HuH-7 (cell line): ENCODE measurements at places on chromosomes 6 and 20.

DNA sequence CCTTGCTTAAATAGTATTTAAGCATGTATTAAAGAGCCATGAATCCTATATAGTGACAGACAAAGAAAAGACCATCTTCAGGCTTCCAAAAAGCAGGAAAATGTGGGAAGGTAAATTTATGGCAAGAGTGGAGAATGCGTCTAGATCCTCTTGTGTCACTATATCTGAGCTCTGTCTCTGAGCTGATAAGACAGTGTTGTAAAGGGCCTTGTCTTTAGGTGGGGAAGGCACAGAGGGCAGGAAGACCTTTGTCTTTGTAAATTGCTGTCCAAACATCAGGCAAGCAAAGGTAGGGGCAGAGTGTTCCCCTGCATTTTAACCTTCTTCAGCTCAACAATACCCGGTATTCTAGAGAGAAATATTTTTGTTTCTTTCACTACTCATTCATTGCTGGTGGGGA, 33.9 kb upstream of the MBOAT1 start:
- DNase-seq: no peak

DNA sequence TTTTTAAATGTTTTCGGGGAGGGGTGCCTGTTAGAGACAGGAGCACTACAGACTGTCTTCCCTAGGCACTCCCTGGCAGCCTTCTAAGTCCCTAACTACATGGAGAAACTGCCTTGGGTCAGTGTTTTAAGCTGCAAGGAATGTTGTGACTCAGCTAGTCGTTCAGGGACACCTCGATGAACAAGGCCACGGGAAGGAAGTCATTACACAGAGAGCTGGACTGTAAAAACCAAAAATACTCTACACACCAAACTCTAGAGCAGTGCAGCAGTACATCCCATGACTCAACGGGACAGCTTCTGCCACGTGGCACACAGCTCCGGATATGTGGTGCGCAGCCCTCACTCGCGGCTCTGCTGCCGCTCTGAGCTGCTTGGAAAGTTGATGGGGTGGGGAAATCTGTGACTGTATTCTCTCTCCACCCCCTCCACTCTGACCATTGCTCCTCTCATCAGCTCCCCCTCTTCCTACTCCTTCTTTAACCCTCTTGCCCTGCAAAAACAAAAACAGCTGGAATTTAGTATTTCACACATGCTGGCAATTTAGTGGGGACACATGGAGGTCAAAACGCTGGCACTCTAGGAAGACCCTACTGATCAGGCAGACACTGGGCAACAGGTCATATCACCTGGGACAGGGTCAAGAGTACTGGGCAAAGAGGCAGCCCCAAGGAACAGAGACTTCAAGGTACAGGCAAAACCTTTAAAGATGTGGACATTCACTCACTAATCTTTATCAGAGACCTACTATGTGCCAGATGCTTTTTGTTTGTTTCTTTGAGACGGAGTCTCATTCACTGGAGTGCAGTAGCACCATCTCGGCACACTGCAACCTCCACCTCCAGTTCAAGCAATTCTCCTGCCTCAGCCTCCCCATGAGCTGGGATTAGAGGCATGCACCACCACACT, 10.9 kb upstream of the LPIN3 start:
- DNase-seq: no peak

DNA sequence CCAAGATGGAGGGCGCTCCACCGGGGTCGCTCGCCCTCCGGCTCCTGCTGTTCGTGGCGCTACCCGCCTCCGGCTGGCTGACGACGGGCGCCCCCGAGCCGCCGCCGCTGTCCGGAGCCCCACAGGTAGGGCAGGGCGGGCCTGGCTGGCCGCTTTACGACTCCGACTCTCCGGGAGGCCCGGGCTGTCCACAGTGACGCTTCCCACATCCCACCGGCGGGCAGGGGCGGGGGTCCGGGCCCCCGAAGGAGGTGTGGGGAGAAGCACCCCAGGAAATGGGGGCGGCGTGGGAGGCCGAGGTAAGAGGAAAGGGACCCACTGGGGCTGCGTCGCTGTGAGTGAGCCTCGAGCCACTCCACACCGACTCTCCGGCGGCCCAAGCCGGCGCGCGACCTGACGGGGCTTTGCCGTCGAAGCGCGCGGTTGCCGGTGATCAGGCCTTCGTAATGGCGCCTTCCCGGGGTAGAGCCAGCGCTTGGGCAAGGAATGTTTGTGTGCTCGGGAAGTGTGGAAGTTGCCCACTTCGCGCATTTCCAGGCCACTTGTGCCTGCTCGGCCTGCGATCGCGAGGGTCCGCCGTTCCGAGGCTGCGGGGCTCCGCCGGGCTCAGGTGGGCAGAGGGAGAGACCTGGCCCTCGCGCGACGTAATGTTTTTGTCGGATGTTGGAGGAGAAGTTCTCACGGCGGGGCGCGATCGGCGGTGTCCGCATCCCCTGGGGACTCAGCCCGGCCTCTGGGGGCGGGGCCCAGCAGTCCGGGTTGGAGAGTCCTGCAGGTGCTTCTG, 427 bp downstream of the GINM1 start:
- DNase-seq: peak; percentile 59

- no peak for DNase-seq
Measured at GRCh38 chr6:41840326-41840725, 52.8 kb downstream of the TOMM6 start.

DNA sequence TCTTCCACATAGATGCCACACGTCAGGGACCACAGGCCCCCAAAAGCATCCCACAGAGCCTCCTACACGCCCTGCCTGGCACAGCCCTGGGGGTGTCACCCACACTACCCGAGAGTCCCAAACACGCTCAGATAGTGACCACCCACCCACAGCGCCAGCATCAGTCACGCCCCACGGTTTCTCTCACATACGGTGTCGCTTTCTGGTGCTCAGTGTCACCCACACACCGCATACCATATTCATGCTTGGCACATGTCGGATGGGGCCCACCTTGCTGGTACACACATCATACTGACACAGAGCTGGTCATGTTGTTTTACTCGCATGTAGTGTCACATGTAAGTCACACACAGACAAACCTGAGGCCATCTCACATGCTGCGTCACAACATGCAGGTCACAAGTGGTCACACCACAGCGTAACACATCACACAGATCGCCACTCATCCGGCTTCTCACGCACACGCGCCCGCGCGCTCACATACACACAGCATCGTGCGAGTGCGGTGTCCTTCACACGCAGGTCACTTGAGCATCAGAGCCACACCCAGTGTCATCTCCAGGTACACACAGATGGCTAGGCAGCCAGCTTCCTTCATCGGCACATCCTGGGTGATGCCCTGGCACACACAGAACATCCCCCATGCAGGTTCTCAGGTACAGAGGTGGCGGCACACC, 3.4 kb downstream of the TEAD3 start:
- no peak for DNase-seq

GRCh38 chr6:115203381-115203780, 857.3 kb downstream of the FRK start:
- no peak for DNase-seq

- no peak for DNase-seq
Measured at GRCh38 chr6:56033401-56033800, 158.0 kb upstream of the BMP5 start.

DNA sequence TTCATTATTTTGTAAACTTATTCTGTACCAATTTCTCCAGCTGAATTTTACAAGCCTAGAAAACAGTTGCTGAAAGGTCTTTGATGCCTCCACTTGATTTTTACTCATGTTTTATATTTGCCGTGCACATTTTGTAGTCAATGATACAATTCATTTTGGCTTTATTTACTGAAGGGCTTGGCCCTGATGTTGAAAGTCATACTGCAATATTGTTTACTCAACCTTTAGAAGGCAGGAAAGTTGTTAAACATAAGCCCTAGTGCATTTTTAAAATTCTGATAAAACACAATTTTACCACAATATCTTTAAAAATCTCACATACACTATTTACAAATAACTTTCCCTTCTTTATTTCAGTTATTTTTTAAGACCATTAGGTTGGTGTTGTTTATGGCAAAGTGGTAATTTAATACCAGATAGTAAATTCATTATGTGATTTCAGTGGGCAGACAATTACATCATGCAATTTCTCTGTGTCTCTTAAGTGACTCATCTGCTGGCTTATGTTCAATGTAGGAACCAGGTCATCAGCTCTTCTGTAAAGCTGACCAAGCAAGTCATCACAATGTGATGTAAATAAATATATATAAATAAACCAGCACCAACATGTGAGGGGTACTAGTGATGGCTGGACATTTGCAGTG, 121.1 kb upstream of the SLC35B3 start:
- peak; percentile 8 for DNase-seq

GRCh38 chr6:164579035-164579434, 730.4 kb downstream of the C6orf118 start:
- DNase-seq: no peak

- no peak for DNase-seq
Measured at GRCh38 chr6:156869980-156870398, 92.8 kb downstream of the ARID1B start.

- no peak for DNase-seq
Measured at GRCh38 chr6:28817808-28818145, 106.0 kb downstream of the TRIM27 start.

DNA sequence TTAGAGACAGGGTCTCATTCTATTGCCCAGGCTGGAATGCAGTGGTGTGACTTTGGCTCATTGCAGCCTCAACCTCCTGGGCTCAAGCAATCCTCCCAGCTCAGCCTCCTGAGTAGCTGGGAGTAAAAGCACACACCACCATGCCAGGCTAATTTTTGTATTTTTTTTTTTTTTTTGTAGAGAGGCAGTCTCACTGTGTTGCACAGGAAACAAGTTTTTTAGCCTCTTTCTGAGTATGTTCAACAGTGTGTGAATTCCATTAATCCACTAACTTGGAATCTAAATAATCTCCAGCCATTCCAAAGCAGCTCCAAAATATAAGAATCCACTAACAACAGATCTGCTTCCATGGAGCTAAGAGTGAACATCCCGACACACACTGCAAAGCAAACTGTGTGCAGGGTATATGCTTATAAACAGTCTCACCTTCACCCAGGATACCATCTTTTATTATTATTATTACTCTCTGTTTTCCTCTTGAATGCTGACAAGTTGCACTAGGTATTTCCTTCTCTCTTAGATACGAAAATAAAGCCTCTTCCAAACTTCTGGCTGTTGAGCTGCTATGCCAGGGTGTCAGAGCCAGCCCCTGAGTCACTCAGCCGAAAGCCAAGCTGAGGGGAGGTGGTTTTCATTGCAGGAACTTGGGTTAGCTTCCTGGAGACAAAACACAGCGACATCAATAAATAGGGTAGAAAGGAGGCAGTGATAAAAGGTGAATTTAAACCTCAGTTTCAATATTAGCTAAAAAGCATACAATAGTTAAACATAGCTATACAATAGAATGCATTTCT, 264.9 kb downstream of the HIVEP2 start:
- DNase-seq: no peak
